Neural progenitor cell (in vitro differentiated cells): ENCODE measurements at places on chromosomes 13 and 19.

- DNase-seq: no peak
Measured at GRCh38 chr13:91571681-91572080, 173.3 kb downstream of the GPC5 start.

DNA sequence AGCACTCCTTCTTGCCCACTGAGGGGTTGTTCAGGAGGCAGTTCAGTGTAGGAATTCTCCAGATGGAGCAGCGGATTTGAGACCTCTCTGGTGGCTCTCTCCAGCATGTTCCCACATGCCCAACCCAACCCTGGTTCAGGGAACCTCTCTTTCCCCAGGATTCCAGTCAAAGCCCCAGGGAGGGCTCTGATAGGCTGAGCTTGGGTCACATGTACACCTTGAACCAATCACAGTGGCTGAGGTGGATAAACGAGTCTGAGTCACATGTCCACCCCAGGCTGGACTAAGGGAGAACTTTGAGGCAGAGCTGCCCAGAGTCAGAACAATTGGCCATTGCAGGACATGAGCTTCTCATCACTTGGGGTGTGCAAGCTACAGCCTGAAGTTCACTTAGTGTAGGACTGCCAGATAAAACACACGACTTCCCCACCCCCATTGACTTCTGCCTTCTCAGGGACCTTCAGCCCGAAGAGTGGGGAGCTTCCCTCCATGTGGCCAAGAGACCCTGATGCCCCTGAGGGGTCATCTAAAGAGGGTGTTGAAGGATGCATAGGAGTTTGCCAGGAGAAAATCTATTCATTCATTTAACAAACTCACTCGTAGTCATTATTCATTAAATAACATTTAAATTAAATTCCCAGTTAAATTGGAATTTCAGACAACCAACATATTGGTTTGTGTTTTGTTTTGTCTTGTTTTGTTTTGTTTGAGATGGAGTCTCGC, 4.0 kb upstream of the MAST3 start:
- DNase-seq: no peak

DNA sequence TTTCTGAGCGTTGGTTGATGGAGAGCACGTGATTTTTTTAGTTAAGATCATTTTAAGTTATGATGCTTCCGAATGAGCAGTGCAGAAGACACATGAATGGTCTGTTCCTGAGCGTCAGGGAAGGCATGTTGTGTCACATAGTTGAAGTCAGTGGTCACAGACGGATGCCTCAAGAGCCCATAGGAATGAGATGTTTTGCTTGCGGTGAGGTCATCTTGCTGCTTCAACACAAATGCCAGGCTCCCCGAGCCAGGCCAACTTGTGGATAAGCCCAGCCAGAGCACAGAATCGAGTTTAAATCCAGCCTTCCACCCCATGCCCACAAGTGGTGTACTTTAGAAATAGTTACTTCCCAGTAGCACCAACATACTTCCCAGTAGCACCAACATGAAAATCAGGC, 5.4 kb downstream of the UPF3A start:
- no peak for DNase-seq

GRCh38 chr19:24074720-24075454, 12.1 kb upstream of the ZNF254 start:
- DNase-seq: no peak

DNA sequence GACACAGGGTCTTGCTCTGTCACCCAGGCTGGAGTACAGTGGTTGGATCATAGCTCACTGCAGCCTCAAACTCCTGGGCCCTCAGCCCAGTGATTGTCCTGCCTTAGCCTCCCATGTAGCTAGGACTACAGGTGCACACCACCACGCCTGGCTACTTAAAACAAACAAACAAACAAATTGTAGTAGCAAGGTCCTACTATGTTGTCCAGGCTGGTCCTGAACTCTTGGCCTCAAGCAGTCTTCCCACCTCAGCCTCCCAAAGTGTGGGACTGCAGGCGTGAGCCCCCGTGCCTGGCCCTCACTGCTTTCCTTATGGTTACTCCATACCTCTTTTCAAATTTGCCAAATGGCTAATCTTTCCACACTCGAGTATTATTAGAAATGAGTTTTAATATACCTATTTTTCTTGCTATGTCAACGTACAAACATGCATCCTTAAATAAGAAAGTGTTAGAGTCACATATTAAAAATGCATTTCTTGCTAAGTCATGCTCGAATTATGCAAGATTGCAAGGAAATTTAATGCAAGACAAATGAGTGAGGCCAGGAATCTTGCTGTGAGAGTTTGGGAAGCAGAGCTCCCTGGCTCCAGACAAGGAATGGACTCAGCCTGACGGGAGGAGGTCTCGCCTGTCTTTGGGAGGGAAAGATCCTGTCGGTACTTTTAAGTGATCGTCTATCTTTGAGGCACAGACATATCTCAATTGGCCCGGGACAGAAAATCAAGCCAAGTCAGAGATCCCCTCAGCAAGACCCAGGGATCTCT, 39.4 kb downstream of the RFX2 start:
- no peak for DNase-seq

DNA sequence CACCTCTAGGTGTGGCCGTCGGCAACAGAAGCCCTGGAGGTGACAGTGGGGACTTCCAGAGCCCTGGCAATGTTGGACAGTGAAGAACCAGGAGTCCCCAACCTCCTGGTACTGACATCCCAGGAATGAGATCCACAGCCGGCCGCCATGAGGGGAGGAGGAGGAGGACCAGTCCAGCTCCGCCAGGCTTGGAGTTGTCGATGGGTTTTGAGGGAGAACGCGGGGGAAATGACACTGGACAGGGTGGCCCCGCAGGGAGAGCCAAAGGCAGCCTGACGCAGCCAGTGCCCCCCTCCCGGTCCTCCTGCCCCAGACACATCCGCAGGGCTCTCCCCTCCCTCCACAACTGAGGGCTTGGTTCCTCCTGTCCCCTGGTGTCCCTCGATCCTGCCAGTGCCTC, 57.9 kb downstream of the SPACA7 start:
- no peak for DNase-seq

GRCh38 chr13:47707414-47707813, 293.7 kb downstream of the SUCLA2 start:
- DNase-seq: no peak

GRCh38 chr19:45340232-45340898, at the start of gene KLC3:
KLC3 (plus strand) TSS chr19:45340750; CDS start chr19:45345542, 4,792 bp downstream.
- DNase-seq: peak; percentile 76

- DNase-seq: peak; percentile 44
Measured at GRCh38 chr19:2215281-2215751, 20.8 kb downstream of the PLEKHJ1 start.

GRCh38 chr13:26046639-26047038, 5.2 kb downstream of the SHISA2 start:
- DNase-seq: no peak

DNA sequence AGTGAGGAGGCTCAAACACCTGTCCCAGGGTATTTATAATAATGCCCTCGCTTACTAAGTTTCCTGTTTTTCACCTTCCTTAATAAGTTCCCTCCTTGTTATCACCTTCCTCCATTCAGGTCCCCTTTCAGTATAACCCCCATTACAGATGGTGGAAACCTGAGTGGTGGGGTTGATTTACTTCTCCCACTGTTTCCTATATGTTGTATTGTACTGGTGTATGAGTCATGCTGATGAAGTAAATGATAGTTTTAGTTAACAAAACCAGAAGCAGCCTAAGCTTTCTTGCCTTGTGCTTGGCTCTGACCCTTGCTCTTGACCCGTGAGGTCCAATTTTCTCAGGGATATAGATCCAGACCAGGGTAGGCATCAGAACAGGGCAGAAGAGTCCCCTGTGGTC, 22.3 kb upstream of the TNFSF11 start:
- DNase-seq: no peak
